ENCODE measurements at places on chromosomes 4 and X.

- no peak for DNase-seq
Measured at GRCh38 chr4:180840142-180840541, 1403.1 kb upstream of the TENM3 start.

DNA sequence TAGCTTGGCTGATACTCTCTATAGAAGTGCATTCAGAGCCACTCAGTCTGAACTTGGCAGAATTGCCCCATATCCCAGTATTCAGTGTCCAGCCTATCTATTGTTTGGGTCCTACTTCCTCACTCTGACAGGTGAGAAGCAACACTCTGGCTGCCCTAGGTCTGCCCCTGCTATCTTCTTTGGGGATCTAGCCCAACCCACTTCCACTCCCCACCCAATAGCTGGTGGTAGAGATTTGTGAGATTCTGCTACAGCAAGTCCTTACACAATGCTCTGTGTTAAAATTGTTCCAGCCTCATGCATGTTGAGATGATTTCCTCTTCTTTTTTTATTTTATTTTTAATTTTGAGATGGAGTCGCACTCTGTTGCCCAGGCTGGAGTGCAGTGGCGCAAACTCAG, 67.6 kb downstream of the TRIM2 start:
- DNase-seq = no peak

- DNase-seq = no peak
Measured at GRCh38 chr4:48706736-48707135, 73.3 kb downstream of the FRYL start.

DNA sequence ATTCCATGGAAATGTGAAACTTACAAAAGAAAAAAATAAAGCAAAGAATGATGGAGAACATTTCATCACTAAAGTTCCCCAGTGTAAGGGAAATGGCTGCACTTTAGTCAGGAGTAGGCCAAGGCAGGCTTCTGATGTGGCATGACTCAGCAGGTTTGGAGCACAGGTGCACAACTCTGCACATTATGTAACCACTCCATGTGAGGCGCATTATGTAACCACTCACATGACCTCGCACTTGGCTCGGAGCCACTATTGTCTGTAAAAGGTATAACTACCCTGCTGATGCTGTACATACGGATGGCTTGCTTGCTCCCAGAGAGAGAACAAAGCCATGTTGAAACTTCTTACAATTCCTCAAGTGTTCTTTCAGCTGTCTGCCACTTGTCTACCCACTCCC, 727.6 kb downstream of the TRAM1L1 start:
- DNase-seq = no peak

DNA sequence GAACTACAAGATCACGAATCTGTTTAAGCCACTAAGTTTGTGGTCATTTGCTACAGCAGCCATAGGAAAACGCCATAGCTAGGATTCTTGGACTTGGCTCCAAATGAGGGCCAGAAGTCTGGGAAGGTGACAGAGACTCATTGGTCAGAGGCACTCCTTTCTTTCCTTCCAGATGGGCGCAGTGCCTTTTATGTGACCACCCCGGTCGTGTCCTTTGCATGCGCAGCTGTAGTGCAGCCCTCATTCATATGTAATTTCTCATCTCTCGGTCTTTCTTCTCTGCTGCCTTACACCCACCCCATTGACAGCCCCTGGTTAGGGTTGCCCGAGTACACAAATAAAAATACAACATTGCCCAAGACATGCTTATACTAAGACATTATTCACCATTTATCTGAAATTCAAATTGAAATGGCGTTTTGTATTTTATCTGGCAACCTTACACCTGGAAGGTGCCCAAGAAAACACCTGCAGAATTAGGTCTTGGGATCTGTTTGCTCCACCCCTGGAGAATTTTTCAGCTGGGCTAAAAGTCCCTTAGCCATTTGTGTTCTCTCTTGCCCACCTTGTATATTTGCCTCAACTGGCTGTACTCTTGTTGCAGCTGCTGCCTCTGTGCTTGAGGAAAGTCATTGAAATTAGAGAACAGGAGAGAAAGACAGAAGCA, 21.9 kb downstream of the CCKAR start:
- DNase-seq = no peak

DNA sequence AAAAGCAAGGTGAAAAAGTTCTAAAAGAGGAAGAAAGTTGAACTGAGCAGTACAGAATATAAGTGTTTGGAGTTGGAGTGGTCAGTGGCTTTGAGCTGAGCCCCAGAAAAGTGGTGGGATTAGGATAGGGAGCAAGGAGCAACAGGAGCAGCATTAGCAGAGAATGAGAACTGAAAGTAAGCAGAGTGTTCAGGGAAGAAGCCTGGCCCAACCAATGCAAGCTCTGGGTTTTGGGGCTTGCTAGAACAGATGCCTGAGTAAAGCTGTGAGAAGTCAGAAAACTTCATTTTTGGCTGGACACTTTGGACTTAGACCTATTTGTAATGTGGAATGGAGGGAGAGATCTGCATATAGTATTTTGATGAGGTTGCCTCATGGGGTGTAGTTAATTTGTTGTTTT, 17.8 kb downstream of the JADE1 start:
- DNase-seq = no peak

GRCh38 chr4:6473264-6474052, 1.0 kb upstream of the PPP2R2C start:
- DNase-seq = no peak

GRCh38 chr4:88335092-88335665, 43.5 kb upstream of the HERC6 start:
- no peak for DNase-seq

DNA sequence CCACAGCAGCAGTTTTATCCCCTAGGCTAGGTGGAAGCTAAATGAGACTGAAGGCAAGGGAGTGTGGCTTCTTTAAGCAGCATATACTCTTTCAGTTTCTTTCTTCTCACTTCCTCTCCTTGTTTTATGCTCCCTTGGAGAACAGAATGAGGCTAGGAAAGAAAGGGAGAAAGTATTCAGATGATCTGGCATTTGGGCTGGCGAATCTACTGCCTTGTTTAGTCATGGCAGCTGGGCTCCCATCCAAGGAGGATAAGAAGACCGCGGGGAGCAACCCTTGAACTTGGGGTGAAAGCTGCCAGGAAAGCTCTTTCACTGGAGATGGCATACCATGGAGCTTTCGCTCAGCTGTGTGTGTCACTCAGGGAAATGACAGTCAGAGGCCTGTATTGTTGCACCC, 72.1 kb downstream of the ARHGEF38 start:
- DNase-seq = no peak

DNA sequence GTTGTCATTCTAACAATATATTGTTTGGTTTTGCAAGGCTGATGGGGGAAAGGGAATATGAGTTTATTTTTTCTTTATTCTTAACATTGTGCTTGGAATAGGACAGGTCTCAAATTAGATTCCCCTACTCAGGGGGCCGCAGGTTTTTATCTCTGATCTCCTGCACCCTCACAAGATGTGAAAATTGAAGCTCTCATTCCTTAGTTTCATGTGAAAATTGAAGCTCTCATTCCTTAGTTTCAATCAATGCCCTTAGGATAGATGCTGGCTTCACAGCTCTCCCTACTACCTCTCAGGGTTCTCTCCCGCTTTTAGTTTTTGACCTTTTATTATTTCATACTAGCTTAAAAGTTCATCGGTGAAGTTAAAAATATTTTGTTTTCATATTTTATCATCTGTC, 12.0 kb downstream of the NEIL3 start:
- no peak for DNase-seq

DNA sequence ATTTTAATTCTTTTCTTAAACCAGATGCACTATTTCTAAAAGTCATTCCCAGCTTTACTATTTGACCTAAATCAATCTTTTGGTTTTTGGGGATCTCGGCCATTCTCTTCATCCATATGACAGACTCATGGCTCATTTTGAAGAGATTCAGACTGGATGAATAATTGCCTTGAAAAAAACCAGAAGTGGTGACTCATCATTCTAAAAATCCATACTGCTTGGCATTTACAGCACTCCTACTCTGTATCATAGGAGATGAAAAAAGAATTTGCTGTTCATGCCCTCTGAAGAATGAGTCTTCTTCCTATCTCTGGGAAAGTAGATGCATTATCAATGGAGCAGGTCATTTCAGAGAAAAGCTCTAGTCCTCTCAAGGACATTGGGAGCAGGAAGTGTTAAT, 220.5 kb upstream of the RPS6KA3 start:
- no peak for DNase-seq

- peak; percentile 60 for DNase-seq
Measured at GRCh38 chr4:13656569-13657405, 29.3 kb upstream of the BOD1L1 start.

DNA sequence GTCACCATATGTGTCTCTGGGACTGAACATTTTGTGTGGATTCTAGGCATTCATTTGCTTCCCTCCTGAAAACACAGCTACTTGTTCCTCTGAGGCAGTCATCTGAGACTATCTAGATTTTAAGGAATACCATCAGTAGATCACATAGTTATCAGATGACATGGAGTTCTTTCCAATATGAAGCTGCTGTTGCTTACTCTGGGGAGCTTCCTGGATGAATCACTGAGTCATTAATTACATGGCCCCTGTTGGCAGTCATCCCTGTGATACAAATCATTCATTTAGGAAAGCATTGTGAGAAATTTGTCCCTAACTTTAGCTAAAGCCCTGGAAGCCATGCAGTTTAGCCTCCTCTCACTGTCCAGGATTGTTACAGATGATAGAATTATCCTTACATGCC, 98.2 kb upstream of the ARSJ start:
- DNase-seq = no peak

DNA sequence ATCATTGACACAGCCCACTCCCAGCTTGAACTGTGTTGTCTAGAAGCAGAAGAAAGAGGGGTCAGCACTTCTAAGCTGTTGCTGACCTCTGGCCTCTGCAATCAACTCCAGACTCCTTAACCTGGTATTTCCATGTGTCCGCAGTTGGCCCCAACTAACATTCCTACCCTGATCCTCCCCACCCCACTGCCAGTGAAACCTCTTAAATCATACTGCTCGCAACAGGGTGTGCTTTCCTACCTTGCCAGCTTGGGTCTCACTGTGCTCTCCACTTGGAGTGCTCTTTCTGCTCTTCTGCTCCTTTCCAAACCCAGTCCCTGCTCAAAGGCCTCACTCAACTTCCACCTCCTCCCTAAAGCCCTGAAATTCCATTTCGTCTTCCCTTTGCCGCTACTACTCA, 52.3 kb upstream of the RPS6KA3 start:
- no peak for DNase-seq

- no peak for DNase-seq
Measured at GRCh38 chr4:52554612-52555355, 104.3 kb downstream of the USP46 start.

- no peak for DNase-seq
Measured at GRCh38 chrX:74420196-74421035, 877 bp upstream of the SLC16A2 start.

DNA sequence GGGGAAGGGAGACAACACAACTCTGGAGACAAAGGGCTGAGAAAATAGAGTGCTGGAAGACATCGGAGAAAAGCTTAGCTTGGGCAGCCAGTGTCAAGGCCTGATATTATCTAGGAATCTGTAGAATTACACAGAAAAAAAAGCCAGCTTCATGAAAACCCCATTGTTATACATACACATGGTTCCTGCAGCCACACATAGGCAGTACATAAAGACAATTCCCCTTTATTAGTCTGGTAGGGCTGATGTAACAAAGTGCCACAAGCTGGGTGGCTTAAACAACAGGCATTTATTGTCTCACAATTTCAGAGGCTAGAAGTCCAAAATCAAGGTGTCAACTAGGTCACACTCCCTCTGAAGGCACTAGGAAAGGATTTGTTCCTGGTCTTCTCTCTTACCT, 503.5 kb downstream of the MID1IP1 start:
- DNase-seq = no peak

- no peak for DNase-seq
Measured at GRCh38 chrX:24169211-24169610, 19.7 kb downstream of the ZFX start.

DNA sequence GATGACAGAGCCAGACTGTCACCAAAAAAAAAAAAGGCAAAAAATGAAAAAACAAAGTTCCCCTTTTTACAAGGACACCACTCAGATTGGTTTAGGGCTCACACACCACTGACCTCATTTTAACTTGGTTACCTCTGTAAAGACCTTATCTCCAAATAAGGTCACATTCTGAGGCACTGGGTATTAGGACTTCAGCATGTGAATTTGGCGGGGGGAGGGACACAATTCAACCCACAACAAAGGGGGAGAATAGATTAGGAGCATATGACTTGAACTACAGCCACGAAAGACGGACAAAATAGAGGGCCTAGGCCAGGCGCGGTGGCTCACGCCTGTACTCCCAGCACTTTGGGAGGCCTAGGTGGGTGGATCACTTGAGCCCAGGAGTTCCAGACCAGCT, 31.0 kb upstream of the ARAF start:
- DNase-seq = no peak

- no peak for DNase-seq
Measured at GRCh38 chr4:73709451-73710033, 30.8 kb upstream of the CXCL8 start.

GRCh38 chrX:18286322-18286831, 65.7 kb upstream of the BEND2 start:
- no peak for DNase-seq

GRCh38 chrX:7191681-7192110, 43.7 kb upstream of the PUDP start:
- DNase-seq = no peak

DNA sequence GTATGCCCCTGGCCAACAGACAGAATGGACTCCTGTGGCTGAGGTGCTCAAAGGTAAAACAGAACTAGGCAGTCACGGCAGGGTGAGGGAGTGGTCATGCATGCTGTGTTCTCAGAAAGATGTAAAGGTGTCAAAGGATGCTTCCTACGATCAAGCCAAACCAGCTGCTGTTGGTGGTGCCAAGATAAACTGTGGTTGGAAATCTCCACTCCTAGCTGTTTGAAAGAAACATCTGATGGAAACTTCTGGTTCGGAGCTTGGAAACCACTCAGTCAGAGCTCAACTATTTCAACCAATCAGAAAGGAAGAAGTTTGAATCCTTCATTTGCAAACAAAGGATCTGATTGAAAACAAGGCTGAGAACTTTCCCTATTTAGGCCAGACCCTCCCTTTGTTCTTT, 68.5 kb upstream of the DDX60 start:
- no peak for DNase-seq

DNA sequence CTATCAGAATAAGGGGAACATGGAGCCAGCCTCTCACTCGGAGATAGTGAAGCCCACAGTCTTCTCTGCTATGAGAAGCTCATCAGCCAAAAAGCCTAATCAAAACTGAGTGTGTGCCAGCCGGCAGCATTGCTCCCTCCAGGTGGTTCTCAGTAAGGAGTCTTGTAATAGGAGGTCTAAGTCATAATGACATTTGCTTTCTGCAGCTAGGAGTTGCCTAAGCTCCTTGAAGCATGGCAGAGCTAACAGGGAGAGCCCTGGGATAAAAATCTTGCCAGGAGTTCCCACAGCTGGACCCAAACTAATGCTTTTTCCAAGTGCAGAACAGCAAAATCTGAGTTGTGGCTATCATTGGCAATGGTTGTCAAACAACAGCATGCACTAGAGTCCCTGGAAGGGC, 245.2 kb downstream of the SPATA18 start:
- no peak for DNase-seq

GRCh38 chr4:16843831-16844508, 54.5 kb downstream of the LDB2 start:
- DNase-seq = no peak

Data from stimulated activated CD4-positive, alpha-beta T cell treated with anti-CD3 and anti-CD28 coated beads, Interleukin-1b, Interleukin-23, amount 100 ng/mL, for 24 hours (primary cell).